Activated CD4-positive, alpha-beta T cell treated with anti-CD3 and anti-CD28 coated beads for 4 hours (primary cell): ENCODE measurements at places on chromosomes 2 and 18.

DNA sequence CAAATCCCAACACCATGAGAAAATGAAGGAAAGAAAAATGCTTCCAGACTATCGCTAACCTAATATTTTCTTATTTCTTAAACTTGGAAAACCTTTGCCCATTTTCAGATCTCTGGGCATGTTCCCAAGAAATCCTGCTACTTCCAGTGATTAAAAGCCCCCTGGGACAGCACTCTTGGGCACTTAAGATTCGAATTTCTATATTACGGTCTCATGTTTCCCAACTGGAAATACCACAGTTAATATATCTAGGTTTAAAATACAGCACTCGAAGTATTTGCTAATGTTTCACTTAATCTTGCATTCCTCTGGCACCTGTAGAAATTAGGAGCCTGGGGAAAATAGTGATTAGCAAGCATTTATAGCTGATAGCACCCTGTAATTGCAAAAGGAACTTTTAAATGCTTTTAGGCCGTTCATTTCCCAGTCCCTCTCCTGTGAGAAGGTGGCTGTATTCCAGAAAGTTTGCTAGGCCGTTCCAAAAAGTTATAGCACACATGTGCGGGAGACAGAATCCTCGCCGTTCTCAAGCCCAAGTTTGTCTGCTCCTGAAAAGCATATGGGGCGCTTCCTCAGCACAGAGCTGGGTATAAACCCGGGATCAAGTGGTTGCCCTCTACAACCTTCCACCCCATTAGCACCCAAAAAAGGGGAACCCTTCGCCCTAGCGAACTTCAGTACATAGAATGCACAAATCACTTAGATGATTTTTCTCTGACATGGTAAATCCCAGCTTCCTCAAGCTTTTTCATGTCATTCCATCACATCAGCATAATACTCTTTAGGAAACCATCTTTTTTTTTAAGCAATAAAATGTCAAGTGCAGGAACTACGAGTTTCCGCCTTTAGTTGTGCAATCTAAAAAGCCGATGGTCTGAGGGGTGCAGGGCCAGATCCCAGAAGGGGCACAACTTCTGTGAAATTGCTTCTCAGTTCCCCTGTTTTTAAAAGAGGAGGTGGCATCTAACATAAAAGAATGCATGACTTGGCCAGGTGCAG, 60.6 kb downstream of the DIPK1C start:
- no peak for DNase-seq

GRCh38 chr2:3633982-3634595, 23.9 kb upstream of the ALLC start:
- DNase-seq = no peak

GRCh38 chr2:111663471-111664274, 220.3 kb downstream of the ANAPC1 start:
- DNase-seq = no peak

DNA sequence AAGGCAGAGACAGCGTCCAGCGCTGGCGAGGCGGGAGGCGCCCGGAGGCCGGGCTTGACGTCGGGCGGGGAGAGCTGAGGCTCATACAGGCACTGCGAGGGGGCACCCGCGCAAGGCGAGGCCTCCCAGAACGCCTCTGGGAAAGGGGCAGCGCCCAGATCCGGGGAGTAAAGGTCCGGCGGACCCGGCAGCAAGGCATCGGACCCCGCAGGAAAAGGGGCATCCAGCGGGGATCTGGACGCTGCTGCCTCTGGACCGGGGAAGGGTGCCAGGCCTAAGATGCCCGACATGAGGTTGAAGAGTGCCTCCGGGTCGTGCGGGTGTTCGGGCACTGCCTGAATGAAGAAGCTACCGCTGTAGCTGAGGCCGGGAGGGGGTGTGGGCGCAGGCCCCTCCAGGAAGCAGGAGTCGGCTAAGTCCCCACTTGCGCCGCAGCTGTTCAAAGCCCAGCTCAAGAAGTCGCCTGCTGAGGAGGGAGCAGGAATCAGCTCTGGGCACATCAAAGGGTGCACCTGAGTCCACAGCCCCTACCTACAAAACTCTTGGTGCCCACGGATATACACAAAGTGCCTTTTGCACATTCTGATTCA, 937 bp downstream of the EGR4 start:
- DNase-seq = no peak

GRCh38 chr2:189175869-189176433, 3.6 kb downstream of the COL5A2 start:
- DNase-seq = no peak

DNA sequence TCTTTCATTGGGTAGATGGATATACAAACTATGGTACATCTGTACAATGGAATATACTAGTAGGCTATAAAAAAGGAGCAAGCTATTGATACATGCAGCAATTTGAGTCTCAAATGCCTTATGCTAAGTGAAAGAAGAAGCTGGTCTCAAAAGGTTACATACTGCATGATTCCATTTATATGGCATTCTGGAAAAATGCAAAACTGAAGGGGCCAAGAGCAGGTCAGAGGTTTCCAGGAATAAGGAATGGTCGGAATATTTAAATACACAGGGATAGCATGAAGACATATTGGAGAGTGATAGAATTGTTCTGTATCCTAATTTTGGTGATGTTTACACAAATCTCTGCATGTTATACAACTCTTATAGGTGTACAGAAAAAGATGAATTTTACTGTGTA, 85.8 kb downstream of the BABAM2 start:
- no peak for DNase-seq

- no peak for DNase-seq
Observed at GRCh38 chr2:72524071-72524470, 301.8 kb downstream of the EXOC6B start.
